ENCODE measurements at places on chromosomes 16 and 17. TPM values are rescaled to one million over a fixed set of nuclear protein-coding genes. Genes with fewer than 3 reads are reported as not detected.
A peak's percentile ranks its signal among the peaks of the same experiment; 100 is the strongest.

DNA sequence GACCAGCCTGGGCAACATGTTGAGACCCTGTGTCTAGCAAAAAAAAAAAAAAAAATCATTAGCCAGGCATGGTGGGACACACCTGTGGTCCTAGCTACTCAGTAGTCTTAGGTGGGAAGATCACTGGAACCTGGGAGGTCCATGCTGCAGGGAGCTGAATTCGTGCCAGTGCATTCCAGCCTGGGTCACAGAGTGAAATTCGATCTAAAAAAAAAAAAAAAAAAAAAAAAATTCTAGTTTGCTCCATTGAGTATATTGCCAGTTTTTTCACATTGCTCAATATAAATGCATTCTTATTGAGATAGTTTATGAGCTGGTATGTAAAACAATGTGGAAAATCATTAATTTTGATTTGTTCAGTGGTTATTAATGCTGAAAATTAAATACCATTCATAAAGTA lies 52.0 kb downstream of the ABHD15 start:
- no peaks in the 10 kb centered on the region for H3K4me1 ChIP-seq
- no peak for DNase-seq
- H3K27me3 ChIP-seq = no peaks in the 10 kb centered on the region
- H3K36me3 ChIP-seq = peaks cover 7% of the 10 kb centered on the region
- no peak overlapping the region for H3K4me3 ChIP-seq

GRCh38 chr16:73743665-73744496 lies 552.7 kb upstream of the PSMD7 start:
- no peak overlapping the region for H3K27ac ChIP-seq
- no peaks in the 10 kb centered on the region for H3K4me1 ChIP-seq
- peaks cover 4% of the 10 kb centered on the region for H3K27me3 ChIP-seq

GRCh38 chr16:84729716-84730320 lies 30.0 kb downstream of the USP10 start:
- H3K36me3 ChIP-seq = peaks cover 10% of the 10 kb centered on the region
- H3K27me3 ChIP-seq = no peaks in the 10 kb centered on the region
- H3K4me3 ChIP-seq = peak overlapping the region; percentile 19
- peak overlapping the region; percentile 69 for H3K27ac ChIP-seq
- DNase-seq = no peak
- peaks cover 55% of the 10 kb centered on the region for H3K4me1 ChIP-seq

- H3K4me1 ChIP-seq = peaks cover 3% of the 10 kb centered on the region
- H3K27me3 ChIP-seq = no peaks in the 10 kb centered on the region
Observed at GRCh38 chr16:85447693-85448313, 165.3 kb upstream of the GSE1 start.

SNX20 gene
- total RNA-seq = 0.07 TPM

FADS6 gene
- total RNA-seq = not detected

FAM117A gene
- 12.8 TPM for total RNA-seq

All from HCT116 (cell line).